NCI-H748 treated with DMSO at 0.1 percent for 48 hours (cell line): ENCODE measurements at places on chromosomes 6 and 20.

GRCh38 chr6:14701946-14702345, 543.9 kb upstream of the JARID2 start:
- no peak for DNase-seq

GRCh38 chr6:121526282-121526681, 90.8 kb downstream of the GJA1 start:
- no peak for DNase-seq

- DNase-seq, result no peak
Measured at GRCh38 chr20:2101057-2101864, at the start of gene STK35. TSS of gene STK35 (plus strand) at chr20:2101827. CDS start at chr20:2101882, 55 bp downstream.

DNA sequence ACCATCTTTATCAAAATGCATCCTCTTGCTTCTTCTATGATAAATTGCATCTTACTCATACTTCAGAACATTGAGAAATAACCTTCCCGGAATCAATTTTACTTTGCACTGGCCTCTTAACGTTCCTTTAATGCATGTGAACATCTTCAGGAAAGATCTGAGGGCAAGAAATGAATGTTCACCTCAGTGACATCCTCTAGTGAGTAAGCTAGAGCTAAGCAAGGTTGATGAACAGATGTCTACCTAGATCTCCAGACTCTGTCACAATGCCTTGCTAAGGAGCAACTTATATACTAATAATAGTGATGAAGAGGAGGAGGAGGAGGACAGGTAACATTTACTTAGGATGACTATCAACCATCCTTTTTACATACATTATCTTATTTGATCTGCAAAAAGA, 16.8 kb upstream of the HINT3 start:
- no peak for DNase-seq

DNA sequence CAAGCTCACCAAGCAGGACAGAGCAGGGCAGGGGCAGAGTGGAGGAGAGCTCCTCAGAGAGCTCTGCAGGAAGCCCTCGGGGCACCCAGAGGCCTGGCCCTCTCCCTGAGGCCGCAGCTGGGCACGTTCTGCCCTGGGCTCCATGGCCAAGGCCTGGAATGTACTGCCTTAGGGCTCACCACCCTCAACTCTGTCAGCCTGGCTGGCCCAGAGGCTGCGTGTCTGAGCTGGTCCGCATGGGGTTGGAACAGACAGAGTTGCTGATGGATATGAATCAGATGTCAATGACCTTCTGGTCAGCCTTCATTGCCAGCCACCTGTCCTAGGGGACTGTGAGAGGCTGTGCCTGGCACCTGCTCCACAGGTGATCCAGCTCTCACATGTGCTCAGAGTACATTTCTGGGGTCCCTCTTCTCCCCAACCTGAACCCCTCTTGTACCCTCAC, 33.2 kb upstream of the PCMTD2 start:
- no peak for DNase-seq

DNA sequence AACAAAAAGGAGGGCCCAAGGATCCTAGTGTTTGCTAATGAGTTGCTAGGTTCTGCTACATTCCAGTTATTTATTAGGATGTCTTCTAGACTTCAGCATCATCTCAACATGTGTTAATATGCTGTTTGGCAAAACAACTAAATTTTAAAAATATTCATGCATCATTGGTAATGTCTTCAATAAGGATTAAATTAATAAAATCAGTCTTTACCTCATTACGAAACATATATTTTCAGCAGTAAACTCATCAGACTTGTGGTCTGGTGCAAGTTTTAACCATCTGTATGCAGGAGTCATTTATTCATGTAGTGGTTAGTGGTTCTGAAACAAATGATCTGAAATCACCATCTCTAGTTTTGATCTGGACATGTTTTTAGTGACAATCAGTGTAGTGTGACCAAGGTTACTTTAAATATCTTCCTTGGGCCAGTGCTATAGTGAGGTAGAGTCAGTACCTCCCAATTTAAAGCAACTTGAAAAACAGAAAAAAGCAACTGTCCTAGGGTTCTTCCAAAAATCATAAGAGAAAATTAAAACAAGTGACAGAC, 85.0 kb upstream of the KCNK16 start:
- no peak for DNase-seq

GRCh38 chr6:135624402-135625295, 127.1 kb upstream of the AHI1 start:
- DNase-seq, result no peak

GRCh38 chr6:25219917-25220278, 59.3 kb upstream of the CARMIL1 start:
- DNase-seq, result no peak

GRCh38 chr20:6120491-6120988, 2.3 kb downstream of the FERMT1 start:
- DNase-seq, result no peak

DNA sequence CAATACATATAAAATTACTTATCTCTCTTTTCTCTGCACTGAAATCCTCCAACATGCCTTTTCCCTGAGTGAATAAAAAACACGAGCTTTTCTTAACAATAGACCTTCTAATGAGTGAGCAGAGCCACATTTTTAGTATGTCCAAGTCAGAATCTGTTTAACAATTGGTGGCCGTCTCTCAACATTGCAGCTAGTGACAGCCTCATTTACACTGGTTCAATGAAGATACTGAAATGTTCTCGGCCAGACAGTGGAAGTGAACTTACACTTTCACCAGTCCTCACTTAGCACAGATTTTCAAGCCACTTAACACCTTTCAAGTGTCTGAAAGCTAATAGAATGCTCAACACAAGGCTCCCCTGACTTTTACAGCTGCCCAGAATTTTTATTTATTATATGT, 767.1 kb downstream of the KIF16B start:
- DNase-seq, result no peak

DNA sequence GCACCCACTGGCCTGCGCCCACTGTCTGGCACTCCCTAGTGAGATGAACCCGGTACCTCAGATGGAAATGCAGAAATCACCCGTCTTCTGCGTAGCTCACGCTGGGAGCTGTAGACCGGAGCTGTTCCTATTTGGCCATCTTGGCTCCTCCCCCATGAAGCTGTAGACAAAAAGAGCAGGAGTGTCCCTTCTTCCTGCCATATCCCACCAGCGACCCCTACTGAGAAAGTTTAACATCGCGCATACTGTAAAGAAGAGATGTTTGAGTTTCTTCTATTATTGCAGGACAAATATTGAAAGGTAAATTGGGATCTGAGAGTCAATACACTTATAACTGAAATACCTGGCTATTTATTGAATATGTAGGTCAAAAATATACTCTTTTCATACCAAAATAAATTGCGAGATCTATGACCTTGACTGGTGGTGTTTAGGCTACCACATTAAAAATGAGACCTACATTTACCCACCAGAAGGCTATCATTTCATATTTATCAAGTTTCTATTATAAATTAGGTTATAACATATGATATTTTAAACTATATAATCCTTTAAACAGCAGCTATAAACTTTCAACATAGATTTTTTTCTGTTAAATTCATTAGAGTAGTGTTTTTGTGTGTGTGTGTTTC, 586.3 kb downstream of the HTR1B start:
- DNase-seq, result peak; percentile 82

DNA sequence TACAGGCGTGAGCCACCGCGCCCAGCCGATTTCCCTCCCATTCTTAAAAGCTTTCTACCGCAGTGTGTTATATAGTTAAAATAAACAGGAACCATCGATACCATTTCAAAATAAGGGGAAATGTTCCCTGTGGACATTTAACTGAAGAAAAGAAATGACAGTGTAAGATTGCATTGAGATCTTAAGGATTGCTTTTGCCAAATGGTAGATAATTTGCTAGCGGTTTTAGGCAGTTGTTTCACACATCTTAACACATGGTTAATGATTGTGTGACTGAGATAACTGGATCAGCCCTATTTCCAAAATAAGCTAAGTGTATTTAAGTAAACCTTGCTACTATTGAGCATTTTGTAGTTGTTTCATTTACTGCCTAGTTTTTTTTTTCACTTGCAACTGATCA, 15.6 kb downstream of the STX16 start:
- no peak for DNase-seq

GRCh38 chr20:35340436-35340835, 48.2 kb upstream of the FAM83C start:
- no peak for DNase-seq

GRCh38 chr6:16333580-16333979, 95.2 kb downstream of the GMPR start:
- no peak for DNase-seq

DNA sequence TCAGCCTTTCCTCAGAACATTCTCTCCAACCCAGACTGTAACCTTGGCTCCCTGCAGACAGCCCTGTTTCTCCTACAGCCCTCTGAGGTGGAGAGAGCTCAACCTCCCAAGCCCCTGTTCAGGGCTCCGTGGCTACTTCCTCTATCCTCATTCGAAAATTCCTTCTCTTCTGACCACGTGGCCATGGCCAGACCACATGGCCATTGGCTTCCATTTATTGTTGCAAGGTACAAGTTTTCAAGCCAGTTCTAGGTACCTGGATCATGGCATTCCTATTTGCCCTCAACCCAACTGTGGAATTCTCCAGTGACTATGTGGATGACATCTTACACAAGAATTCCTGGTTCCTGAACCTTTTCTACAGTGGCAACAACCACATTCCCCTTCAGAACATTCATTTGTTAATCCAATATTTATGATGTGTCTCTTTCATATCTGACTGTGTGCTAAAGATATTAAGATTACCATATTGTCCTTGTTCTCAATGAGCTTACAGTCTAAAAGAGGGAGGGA, 161.9 kb downstream of the GMPR start:
- no peak for DNase-seq

- DNase-seq, result no peak
Measured at GRCh38 chr6:52964318-52964717, 30.8 kb downstream of the GSTA4 start.

GRCh38 chr20:20712004-20712473, 405 bp downstream of the RALGAPA2 start:
- DNase-seq, result peak; percentile 34
